Activated CD4-positive, alpha-beta T cell treated with anti-CD3 and anti-CD28 coated beads for 1 hour (primary cell): ENCODE measurements at places on chromosomes 6 and 20.

GRCh38 chr6:1815827-1816452 lies 206.2 kb downstream of the FOXC1 start:
- DNase-seq, result no peak

DNA sequence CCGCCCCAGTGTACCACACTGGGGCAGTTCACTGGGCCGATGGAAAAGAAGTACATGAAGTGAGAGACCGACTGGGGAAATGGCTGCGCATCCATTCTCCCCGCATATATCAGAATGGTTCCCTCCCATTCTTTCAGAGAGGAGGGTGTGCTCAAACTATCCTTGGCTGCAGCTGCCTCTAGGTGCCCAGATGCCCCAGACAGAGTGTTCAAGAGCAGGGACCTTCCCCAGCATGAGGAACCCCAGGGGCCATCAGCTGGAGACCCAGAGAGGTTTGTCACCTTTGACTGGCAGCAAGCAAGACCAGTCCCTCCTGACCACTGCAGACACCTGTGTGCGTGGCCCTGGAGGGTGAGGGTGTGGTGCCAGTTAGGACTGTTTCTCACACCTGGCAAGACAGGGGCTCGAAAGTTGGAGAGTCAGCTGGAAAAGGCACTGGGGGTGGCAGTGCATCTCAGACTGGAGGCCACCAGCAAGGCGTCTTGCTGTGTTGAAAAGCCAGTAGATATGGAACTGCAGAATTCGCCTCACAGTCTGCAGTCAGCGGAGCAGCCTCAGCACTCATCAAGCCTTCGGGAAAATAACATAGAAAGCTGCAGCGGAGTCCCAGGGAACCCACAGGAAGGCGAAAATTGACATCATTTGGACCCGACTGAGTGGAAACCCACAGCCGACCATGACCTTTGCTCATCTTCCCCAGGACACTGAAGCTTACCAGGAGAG lies 76.7 kb downstream of the GPR6 start:
- no peak for DNase-seq

GRCh38 chr6:157561929-157562810 lies 181.2 kb downstream of the ZDHHC14 start:
- DNase-seq, result no peak

DNA sequence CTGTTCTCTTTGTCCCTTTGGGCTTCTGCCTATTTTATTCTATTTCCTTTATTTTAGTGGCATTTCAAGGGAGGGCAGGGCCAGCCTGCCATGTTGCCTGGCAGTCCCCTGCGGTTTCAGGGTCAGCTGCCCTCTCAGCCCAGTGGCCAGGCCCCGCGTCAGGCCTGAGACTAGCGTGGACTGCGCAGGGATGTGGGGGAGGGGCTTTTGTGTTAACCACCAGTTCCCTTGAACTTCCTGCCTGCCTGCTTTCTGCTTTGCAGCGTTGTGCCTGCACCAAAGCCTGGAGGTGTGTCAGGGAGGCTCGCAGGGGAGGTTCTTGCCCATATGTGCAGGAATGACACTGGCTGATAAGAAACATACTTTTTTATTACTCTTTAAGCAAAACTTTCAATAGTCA lies 157.6 kb downstream of the SLC35B3 start:
- DNase-seq, result no peak

DNA sequence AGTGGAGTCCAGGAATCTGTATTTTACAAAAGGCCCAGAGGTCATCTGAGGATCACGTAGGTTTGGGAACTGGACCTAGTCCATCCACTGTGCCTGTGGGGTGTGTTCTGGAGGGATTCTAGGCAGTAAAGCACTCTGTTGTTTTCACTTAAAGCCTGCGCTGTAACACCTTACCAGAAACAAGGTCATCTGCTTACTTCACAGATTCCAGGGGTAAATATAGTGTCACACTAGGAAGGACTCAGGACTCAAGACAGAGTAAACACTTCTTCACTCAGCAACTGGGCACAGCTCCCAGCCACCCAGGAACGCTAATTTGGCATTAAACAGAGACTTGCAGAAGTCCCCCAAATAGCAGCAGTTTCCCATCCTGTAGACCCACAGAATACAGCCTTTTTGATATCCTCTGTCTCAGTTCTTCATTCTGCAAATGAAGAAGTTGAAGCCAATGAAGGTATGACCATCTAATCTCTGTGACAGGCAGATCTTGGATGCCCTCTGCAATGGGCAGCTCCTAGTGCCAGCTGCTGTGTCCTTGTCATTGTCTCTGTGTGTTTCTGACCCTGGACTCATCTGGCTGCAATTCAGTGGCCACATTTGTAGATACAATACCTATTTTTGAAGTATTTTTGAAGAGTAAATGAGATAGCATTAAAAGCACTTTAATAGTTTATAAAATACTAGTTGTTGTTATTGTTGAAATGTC lies 129.1 kb downstream of the SLC24A3 start:
- no peak for DNase-seq

- DNase-seq, result peak; percentile 18
Measured at GRCh38 chr6:33840048-33840926, 36.5 kb upstream of the MLN start.

GRCh38 chr6:75402296-75402695 lies 91.3 kb downstream of the FILIP1 start:
- DNase-seq, result no peak

DNA sequence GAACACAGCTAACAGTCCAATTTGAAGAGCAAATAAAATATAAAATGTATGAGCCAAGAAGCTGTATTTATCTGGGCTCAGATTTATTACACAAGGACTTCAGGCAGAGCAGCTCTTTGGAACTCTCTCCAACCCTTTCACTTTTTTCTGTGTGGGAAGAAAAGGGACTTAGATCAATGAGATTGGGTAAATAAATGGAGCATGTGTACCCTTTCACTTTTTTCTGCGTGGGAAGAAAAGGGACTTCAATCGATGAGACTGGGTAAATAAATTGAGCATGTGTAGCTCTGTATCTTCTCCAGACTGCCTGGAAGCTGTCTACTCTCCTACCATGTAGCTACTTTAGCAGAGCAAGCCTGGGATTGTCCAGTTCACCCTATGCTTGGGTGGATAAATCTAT lies 10.7 kb downstream of the SLC17A3 start:
- no peak for DNase-seq
